T-helper 22 cell (primary cell): ENCODE measurements at places on chromosomes 4 and X.

DNA sequence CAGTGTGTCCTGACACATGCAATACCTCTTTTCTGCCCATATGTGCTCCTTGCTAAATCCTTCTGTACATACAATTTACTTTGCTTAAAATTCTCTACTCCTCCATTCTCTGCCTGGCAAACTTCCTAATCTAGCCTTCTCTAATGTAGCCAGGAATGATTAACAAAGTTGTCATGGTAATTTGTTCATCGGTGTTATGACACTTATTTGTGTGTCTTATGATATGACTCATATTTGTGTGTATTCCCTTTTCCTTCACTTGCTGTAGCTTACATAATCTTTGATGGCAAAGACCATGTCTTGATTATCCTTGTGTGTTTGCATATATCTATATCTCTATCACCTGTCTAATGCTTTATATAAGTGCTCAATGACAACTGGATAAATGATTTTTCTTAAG, 133.3 kb downstream of the COL25A1 start:
- DNase-seq, result no peak

DNA sequence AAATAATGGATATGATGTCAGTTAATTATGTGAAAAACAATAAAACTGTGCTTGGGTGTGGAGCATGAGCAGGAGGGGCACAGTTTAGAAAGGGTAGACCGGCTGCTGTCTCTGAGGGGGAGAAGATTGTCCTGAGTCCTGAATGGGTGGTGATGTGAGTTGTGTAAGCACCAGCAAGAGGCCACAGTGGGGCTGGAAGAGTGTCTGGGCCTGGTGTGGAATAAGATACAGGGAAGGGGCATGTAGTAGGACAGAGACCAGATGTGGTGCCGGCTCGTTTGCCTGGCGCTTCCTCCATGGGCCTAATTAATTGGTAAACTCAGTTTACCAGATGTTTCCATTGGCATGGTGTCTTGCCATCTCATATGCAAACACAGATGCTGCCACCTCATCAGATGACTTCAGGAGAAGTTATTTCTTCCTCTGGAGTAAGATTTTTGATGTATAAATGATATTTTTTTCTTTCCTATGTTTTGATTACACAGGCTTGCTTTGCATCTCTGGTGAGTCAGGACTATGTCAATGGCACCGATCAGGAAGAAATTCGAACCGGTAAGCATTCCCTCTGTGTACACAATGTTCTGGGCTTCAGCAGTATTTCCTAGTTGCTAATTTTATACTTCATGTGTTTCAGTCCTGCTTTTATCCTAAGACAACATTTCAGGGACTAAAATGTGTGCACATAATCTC, 5.1 kb downstream of the MED28 start:
- no peak for DNase-seq

DNA sequence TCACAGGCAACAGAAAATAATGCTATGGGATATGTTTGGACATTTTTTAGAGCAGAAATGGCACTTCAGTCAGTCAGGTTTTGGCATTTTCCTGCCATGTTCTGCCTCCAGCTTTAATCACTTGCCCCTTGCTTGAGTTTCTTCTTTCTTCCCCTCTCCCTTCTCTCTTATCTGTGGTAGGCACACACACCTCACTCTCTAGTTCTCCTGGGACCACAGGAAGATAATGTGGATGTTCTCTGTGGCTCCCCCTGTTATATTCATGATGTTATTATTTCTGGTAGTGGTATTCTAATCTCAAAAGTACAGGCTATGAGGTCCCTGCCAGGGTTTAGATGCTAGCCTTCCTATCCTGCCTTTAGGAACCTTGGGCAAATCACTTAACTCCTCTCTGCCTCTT, 5.2 kb downstream of the HADH start:
- no peak for DNase-seq

GRCh38 chrX:7447801-7448499, 300.0 kb upstream of the PUDP start:
- DNase-seq, result no peak

DNA sequence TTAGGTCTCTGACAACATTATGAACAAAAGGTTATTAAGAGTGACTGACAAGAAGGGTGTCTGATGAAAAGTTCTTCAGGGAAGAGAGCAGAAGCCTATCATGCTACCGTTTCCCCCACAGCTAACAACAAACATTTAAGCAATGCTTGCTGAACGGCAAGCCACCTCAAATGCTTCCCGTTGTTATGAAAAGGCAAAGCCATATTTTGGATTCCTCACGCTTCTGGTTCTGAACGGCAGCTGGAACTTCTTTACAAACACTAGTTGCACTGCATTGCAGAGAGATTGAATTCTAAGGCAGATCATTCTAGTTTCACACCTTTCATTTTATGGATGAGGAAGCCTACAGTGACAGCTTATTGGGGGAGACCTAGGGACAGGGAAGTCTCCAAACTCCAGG, 48.6 kb upstream of the NAP1L5 start:
- DNase-seq, result no peak

GRCh38 chr4:186082221-186082620, 13.3 kb downstream of the TLR3 start:
- no peak for DNase-seq

GRCh38 chr4:88225232-88226105, 58.9 kb downstream of the PPM1K start:
- no peak for DNase-seq

DNA sequence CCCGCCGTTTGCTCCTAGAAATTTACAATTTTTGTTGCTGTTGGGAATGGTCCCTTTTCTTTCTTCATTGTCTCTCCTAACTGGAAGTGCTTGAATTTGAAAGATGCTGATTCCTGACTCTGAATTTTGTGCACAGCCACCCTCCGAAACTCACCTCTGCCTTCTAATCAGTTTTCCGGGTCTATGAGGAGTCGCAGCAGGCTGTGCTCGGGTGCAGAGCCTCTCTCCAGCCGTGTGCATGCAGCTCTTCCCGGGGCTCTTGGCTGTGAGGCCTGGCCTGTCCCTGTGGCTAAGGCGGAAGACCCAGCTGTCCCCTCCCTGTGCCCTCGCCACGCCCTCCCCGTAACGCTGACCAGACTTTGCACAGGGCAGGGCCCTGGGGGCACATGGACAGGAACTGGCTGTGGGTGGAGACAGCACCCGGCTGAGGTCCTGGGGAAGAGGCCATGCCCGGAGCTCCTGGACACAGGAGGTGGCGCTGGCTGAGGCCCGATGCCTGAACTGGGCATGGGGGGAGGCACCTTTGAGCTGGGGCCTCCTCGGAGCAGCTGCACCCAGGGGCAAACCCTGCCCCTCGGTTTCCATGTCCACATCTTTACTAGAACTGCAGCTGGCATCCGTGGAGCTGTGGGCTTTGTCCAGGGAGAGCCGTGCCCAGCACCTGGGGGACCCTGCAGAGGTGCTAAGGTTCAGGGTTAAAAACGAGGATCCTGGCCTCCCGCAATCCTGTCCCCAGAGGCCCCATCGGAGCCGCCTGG, 32.6 kb upstream of the SPON2 start:
- no peak for DNase-seq

- no peak for DNase-seq
These were observed 175.5 kb downstream of the WDFY3 start for GRCh38 chr4:84790769-84791565.

GRCh38 chr4:84938316-84938715, 28.2 kb downstream of the WDFY3 start:
- no peak for DNase-seq

- DNase-seq, result no peak
These were observed 22.6 kb upstream of the GNRHR start for GRCh38 chr4:67776746-67777145.

GRCh38 chr4:81049907-81050306, 19.4 kb downstream of the BMP3 start:
- DNase-seq, result no peak

GRCh38 chr4:173492315-173492714, 37.7 kb downstream of the HAND2 start:
- no peak for DNase-seq

DNA sequence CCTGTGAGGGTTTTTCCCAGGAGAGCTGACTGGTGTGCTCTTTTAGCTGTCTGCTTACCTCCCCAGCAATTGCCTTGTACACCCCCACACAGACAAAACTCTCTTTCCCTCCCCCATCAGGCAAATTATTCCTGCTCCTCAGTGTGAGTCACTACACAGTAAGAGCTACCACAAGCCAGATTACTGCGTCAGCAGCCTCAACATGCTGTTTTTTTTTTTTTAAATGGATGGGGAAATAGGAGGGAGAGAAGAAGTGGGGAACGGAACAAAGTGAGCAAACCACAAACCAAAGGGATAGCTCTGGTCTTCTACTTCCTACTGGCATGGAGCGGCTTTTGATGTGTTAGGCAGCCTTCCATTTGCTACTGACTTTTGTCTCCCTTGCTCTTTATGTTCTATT, 107.5 kb upstream of the ACSL4 start:
- DNase-seq, result no peak

DNA sequence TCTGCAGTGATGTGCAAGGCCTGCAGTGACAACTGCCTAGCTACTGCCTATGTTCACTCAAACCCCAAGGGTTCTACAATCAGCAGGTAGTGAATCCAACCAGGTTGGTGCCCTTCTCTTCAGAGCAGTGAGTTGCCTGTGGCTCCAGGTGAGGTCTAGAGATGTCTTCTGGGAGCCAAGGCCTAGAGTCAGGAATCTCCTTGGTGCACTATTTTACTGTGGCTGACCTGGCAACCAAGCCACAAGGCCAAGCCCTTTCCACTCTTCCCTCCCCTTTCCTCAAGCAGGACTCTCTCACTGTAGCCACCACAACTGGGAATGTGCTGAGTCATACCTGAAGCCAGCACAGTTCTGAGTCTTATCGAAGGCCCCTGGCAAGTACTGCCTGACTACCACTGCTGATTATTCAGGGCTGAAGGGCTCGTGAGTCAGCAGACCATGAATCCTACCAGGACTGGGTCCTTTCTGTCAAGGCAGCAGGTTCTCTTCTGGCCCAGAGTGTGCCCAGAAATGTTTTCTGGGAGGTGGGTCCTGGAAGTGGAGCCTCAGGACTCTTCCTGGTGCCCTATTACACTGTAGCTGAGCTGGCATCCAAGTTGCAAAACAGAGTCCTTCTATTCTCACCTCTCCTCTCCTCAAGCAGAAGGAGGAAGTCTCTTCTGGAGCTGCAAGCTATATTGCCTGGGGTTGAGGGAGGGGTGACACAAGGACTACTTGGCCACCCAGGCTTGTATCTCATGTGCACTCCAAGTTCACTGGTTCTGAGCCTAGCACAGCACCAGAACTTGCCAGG, 111.6 kb downstream of the BTC start:
- DNase-seq, result no peak

DNA sequence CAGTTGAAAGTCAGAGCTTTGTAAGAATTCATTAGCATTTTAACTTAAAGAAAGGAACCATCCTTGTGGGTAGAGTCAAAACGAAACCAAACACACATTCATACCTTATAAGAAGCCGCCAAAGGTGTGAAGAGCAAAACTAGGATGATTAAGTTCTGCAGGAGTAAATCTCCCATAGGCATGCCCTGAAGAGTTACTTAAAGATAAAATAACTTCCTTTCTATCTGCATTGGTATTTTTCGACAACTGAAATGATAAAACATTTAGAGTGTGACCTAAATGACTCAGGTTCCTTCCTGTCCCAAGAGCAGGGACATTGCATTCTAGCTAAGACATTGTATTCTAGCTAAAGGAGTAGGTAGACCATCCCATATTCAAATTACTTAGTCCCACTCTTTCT, 75.3 kb downstream of the BCOR start:
- no peak for DNase-seq

DNA sequence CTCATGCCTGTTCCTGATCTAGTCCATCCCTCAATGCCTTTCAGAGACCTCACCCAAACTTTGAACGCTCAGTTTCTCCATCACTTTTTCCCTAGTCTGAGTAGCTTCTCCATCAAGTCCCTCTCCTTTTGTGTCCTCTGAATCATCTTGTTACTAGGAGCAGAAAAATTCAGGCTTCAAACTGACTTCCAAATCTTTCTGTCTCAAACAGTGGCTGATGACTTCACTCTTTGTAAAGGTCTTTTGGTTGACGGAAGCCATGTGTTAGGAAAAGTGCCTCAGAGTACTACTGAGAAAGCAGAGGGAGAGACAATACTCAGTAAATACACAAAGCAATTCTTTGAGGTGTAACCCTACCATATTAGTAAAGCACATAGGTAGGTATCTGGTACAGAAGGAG, 65.7 kb upstream of the CAMK2D start:
- DNase-seq, result no peak

- no peak for DNase-seq
These were observed 338.4 kb downstream of the NR3C2 start for GRCh38 chr4:148103597-148104355.

- no peak for DNase-seq
These were observed 88.3 kb downstream of the MSN start for GRCh38 chrX:65755786-65756185.
